ENCODE measurements at places on chromosomes 12 and 14. TPM values are rescaled to one million over a fixed set of nuclear protein-coding genes. Genes with fewer than 3 reads are reported as not detected.

- no peaks in the 10 kb centered on the region for H3K4me1 ChIP-seq
- H3K27me3 ChIP-seq = no peaks in the 10 kb centered on the region
- no peak overlapping the region for H3K27ac ChIP-seq
These were observed 38.4 kb upstream of the TMEM132C start for GRCh38 chr12:128228581-128228980.

DNA sequence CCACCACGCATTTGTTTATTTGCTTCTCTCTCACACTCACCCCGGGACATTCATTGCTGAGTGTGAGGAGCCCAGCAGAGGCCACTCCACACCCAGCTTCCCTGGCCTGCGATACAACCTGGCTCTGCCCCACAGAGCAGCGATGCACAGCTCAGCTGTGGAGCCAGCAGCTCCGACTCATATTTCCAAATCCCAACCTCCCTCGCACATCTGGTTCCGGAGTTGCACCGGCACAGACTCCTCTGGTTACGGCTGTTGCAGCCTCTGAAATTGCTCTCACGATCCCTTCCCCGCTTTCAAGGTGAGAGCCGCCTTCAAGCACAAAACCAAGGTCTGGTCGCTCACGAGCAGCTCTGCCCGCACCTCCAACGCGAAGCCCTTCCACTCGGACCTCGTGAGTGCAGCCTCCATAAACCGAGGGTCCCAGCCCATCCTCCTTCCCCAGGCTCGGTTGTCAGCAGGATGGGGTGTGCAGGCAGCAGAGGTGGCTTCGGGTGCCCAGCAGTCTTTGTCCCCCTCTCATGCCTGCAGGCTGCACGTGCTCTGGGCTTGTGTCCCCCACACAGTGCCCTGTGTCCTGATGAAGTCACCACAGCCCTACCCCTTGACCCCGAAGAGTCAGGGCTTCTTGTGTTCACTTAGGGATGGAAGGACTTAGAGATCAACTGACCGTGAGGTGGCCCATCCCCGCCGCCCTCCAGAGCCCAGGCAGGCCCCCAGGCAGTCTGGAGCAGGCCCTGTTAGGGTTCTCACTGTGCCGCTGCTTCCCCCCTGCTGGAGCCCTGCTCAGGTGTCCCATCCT lies 184.3 kb downstream of the ADGRD1 start:
- H3K36me3 ChIP-seq = no peaks in the 10 kb centered on the region
- no peaks in the 10 kb centered on the region for H3K27me3 ChIP-seq
- DNase-seq = no peak
- no peak overlapping the region for H3K27ac ChIP-seq

DNA sequence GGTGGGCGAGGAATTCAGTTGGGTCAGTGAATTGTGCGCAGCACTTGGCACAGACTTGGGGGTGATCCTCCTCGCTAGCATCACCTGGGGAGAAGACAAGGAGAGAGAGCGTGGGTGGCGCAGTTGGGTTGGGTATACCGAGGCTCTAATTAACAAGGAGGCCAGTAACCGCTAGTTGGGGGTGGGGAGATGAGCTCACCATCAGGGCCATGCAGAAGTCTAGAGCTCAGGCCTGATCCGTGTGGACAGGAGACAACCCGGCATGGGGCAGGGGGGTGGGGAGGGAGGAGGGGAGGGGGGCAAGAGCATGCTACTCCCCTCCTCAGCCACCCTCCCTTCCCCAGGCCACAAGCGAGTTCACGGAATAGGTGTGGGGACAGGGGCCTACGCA lies 580 bp downstream of the SALL2 start:
- no peak for DNase-seq
- no peaks in the 10 kb centered on the region for H3K36me3 ChIP-seq
- H3K27me3 ChIP-seq = peaks cover 17% of the 10 kb centered on the region
- peak overlapping the region; percentile 4 for H3K27ac ChIP-seq
- peaks cover 12% of the 10 kb centered on the region for H3K4me1 ChIP-seq

GRCh38 chr14:100348253-100348729 lies 25.2 kb downstream of the SLC25A47 start:
- no peaks in the 10 kb centered on the region for H3K27me3 ChIP-seq
- peaks cover 64% of the 10 kb centered on the region for H3K36me3 ChIP-seq
- no peak overlapping the region for H3K27ac ChIP-seq
- H3K4me3 ChIP-seq = no peak overlapping the region

The TSHR gene
- total RNA-seq = not detected

GRCh38 chr12:94039914-94040313 lies 108.5 kb upstream of the PLXNC1 start:
- H3K27ac ChIP-seq = no peak overlapping the region
- H3K36me3 ChIP-seq = no peaks in the 10 kb centered on the region
- no peak for DNase-seq
- no peaks in the 10 kb centered on the region for H3K27me3 ChIP-seq
- H3K4me1 ChIP-seq = no peaks in the 10 kb centered on the region

The CLEC6A gene
- total RNA-seq = not detected

DNA sequence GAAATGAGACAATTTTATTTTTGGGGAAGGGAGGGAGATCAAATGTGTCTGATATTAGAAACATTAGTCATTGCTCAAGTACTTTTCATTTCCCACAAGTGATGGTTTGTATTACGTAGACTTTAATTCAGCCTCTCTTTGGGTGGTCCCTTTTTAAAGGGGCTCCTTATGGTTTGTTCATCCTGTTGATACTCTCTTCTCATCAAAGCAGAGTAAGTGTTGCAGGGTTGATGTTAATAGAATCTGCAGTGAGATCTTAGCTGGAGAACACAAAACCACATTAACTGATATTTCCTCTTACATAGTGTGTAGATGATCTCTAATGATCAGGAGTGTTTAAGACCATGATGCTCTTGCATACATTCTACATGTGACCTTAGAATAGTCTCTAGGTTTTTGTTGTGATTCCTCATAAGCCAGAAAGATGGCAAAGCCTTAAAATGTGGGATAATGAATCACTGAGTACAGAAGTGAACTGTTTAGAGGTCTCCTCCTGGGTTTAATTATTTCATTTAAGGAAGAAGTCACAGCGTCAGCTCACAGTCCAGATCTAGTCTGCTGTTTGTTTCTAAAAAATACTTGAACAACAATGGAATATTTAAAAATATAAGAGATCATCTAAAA lies 87.4 kb upstream of the PTPRR start:
- DNase-seq = no peak
- H3K4me3 ChIP-seq = no peak overlapping the region
- no peaks in the 10 kb centered on the region for H3K4me1 ChIP-seq
- no peaks in the 10 kb centered on the region for H3K36me3 ChIP-seq

- peak overlapping the region; percentile 96 for H3K27ac ChIP-seq
- H3K4me1 ChIP-seq = peaks cover 27% of the 10 kb centered on the region
- peak overlapping the region; percentile 93 for H3K4me3 ChIP-seq
- H3K27me3 ChIP-seq = no peaks in the 10 kb centered on the region
These were observed 1.1 kb downstream of the TEX22 start for GRCh38 chr14:105399466-105399775.

- H3K4me1 ChIP-seq = peaks cover 10% of the 10 kb centered on the region
- no peak overlapping the region for H3K27ac ChIP-seq
- H3K27me3 ChIP-seq = no peaks in the 10 kb centered on the region
- peaks cover 7% of the 10 kb centered on the region for H3K36me3 ChIP-seq
- no peak overlapping the region for H3K4me3 ChIP-seq
These were observed 66.3 kb downstream of the SCARB1 start for GRCh38 chr12:124797321-124797720.

Measured in activated CD4-positive, alpha-beta T cell treated with anti-CD3 and anti-CD28 coated beads, Interleukin-2, amount 10 ng/mL, durations not matched to agents 24 days and 14 days (primary cell).